NCI-H2227 treated with DMSO at 0.1 percent for 48 hours (cell line): ENCODE measurements at places on chromosomes 7 and 10.

GRCh38 chr10:119315128-119316001 is 108.0 kb downstream of the GRK5 start:
- peak; percentile 2 for DNase-seq

DNA sequence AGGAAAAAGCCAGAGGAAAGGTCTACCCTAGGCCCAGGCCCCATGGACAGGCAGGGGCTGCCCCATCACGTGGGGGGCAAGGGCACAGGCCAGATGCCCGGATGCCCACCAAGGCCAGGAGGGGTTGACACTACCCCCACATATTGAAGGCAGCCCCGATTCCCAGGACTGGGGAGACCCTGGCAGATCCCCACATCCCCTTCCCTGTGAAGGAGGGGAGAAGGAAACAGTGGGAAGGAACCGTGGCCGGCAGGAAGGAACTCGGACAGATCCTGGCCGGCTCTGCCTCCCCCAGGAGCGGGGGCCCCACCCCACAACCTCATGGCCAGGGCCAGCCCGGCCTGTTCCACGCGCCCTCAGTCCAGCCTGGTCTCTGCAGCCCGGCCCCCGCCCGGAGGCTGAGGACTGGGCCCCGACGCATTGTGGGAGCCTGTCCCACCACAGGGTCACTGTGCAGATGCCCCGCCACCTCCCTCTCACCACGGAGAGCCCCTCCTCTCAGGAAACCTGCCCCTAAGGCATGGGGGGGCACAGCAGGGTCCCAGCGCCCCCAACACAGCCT is 41.3 kb downstream of the PAPOLB start:
- DNase-seq: no peak

GRCh38 chr10:121355161-121355560 is 243.1 kb downstream of the FGFR2 start:
- DNase-seq: no peak

DNA sequence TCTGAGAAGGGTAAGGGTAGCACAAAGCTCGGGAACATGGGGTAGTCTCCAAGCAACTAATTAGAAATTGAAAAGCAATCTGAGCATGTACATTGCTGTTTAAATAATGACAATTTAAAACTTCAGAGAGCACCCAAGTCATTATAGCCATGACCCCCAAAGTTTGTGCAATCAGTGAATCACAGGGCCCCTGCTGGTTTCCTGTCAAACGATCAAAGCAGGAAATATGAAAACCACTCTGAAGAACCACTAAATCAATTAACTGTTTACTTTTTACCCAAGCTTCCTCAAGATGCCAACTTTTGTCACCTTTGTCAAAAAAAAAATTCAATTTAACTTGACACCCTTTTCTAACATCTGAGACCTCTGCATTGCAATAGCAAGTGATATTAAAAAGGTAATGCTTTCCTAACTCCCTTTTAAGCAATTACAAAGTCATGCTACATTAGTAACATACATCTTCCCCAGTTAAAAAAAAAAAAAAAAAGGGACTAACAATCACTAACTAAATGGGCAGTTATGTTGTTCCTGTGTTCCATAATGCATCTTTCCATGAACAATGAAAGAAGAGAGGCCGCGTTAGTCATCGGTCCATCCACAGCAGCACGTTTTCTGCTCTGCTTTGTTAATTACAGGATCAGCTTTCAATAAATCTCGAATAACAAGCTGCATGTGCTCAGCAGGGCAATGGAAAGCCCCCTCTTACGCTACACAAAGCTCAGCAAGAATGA is 80.6 kb downstream of the ETV1 start:
- peak; percentile 74 for DNase-seq

DNA sequence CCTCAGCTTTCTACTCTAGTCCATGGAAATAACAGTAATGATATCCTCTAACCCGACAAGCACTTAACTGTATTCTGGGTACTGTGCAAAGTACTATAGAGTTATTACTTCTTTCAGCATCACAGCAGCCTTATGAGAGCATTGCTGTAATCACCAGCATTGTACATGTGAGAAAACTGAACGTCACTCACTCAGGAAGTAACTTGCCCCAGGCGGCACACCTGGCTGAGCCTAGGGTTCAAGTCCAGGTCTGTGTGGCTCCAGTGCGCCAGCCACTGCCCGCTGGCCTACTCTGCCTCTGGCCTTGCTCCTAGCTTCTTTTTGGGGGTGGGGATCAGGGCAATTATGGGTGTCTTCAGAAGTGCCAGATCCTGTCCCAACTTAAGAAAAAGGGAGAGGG is 50.5 kb downstream of the ZMIZ1 start:
- DNase-seq: no peak

DNA sequence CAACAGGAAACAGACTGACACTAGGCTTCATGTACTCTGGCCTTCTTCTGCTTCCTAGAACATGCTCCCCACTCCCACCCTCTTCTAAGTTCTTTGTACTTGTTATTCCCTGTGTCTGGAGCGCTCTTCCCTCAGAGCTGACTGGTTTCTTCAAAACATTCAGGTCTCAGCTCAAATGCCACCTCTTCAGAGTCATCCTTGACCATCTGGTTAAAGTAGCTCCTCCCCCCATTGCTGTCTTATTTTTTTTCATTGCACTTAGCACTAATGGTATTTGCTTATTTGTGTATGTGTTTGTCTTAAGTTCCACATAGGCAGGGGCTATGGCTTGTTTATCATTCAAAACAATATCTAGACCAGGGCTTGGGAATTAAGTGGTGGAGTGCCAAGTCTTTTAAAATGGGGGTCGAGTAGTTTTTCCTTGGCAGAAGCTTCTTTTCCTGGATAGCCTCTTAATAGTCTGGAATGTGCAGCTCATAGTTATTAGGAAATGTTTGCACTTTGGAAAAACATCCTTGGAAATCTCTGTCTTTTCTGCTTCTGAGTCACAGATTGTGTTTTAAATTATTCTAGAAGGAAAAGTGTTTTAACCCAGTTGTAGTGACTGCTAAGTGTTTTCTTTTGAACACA is 60.0 kb downstream of the RALA start:
- DNase-seq: no peak

DNA sequence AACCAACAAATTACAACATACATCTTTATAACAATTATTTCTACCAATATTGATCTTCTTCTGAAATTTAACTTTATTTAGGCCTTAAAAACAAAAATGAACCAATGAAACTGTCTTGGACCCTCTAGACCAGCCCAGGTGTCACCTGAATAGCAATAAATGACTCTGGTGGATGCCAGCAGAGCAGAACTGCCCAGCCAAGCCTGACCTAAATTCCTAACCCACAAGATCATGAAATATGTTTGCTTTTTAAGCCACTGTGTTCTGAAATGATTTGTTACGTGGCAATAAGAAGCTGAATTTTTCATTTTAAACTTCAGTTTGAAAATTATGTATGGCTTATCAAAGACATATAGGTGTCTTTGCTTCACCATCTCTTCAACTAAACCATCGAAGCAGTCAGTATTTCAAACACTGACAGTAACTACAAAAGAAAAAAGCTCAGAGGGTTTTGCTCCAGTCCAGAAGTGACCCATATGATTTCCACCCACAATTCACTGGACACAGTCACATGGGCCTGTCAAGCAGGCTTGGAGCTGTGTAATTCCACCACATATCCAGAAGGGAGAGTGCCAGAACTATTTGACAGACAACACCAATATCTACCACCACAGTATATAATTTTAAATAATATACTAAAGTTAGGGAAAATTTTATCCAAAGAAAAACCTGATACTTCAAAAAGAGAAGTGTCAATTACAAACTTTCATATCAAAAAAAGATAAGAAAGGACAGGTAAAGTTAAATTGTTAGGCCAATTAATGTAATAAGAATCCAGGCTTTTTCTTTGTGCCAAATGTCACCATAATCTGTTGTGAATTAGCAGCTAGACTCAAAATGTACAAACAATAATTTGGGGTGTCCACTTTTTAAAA is 94.5 kb downstream of the KMT2C start:
- DNase-seq: peak; percentile 55

DNA sequence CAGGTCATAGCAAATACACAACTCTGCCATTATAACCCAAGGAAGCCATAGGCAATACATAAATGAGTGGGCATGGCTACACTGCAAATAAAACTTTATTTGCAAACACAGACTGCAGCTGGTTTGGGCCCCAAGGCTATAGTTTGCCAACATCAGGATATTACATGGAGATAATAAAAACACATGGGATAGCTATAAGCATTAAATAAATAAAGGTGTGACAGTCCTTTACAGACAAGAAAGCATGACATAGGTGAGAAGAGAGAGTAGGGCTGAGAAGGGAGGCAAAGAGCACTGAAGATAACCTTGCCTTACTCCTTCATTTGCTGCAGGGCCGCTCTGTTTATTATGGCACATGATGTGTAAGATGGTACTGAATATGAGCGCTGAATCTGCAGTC is 135.1 kb upstream of the GHITM start:
- DNase-seq: no peak

DNA sequence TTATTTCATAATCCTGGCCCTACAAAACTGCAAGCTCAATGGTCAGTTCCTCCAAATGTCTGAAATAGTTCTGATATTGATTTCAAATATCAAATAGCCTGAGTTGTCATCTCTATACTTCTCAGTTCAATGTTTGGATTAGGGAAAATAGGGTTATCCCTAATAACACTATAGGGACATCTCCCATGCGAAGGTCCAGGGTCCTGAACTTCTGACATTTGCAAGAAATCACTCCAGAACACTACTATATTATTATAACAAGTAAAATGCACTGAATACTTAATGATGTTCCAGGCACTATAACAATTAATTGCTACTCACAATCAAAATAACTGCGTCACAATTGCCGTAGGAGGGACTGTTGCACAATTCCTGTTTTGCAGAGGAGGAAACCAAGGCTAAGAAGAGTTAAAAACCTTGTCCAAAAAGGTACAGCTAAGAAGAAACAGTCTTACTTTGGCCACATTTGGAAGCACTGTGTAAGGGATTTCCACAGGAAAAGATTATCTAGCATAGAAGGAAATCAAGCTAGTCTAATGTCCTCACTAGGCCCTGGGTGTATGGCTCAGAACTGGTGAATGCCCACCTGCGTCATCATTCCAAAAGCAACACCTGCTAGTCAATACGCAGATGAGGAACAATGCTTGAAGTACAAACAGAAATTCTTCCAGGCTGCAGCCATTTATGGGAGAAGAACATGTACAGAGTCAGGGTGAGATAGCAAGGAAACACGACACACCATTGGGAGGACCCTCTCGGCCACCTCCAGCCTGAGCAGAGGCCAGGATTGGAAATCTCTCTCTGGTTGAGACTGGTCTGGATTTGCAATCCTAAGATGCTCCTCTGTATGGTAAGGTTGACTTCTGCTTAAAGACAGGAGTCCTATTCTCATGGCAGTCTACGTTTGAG is 48.3 kb downstream of the ABLIM1 start:
- DNase-seq: no peak

- DNase-seq: no peak
Measured at GRCh38 chr7:17307000-17307399, 8.5 kb downstream of the AHR start.

DNA sequence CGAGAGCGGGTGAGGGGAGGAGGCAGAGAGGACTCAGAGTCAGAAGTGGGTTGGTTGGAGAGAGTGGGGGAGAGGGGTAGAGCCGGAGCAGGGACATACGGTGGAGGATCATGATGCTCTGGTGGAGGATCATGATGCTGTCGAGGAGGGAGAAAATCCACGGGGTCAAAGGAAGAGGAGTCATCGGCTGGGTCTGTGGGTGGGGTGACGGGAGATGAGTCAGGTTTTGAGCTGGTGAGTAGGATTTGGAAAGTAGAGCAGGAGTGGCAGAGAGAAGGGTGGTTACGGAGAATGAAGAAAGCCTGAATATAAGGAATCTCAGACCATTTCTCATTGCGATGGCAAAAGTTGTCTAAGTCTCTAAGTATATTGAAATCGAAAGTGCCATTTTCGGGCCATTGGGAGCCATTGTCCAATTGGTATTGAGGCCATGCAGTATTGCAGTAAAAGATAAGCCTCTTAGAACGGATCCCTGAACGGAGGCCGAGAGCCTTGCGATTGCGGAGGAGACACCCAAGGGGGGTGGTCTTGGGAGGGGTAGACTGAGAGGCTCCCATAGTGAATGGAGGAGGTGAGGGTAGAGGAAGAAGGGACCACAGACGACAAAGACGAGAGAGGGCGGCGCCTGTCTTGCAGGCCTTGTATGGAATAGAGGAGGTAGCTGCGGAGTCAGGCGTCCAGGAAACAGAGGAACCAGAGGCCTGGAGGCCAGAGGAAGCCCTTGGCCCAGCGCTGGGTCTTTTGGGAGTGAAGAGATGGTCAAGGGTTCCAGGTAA is 23.8 kb downstream of the SCIN start:
- no peak for DNase-seq

- no peak for DNase-seq
Measured at GRCh38 chr10:60760711-60761210, 17.5 kb upstream of the CDK1 start.

DNA sequence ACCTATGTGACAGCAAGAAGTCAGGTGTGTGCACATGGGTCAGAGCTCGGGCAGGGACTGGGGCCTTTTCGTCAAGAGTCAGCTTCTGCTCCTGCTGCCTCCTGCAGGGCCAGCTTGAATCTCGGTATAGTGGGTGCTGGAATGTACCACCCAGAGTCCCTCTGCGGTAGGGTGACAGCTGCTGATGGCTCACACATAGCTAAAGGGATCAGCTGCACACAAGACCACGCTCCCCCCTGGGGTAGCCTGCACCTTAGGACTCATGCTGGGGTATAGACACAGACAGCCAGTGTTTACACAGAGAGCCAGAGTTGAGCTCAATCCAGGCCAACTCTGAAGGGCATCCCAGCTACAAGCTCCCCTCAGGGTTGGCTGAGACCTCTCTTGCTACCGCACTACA is 14.0 kb upstream of the COL13A1 start:
- no peak for DNase-seq

- DNase-seq: no peak
Measured at GRCh38 chr10:80509403-80510161, 28.1 kb upstream of the SH2D4B start.

DNA sequence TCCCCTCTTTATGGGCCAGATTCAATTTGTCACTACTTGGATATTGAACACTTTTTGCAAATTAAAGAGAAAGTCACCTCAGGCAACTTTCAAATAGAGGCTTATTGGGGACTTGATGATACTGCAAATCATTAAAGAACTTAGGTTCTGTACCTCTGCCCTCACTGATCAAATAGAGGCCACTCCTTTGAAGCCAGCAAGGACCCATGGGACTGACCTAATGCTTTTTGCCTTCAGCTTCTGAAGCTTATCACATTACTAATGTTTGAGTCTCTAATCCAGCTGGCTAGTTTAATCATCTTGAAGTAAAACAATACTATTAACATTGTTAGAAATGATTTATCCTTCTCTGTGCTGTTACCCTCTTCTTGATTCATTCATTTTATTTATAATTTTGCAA is 93.0 kb upstream of the ZNF800 start:
- DNase-seq: no peak

- DNase-seq: no peak
Measured at GRCh38 chr7:150959739-150960734, 18.1 kb downstream of the KCNH2 start.
